ENCODE measurements at places on chromosomes 13 and 19.

- no peak for DNase-seq
Measured at GRCh38 chr13:95181586-95181985, 119.7 kb downstream of the ABCC4 start.

- no peak for DNase-seq
Measured at GRCh38 chr13:96342852-96343465, 253.1 kb downstream of the HS6ST3 start.

GRCh38 chr19:10784257-10784656 is 51.8 kb downstream of the TMED1 start:
- DNase-seq: no peak

DNA sequence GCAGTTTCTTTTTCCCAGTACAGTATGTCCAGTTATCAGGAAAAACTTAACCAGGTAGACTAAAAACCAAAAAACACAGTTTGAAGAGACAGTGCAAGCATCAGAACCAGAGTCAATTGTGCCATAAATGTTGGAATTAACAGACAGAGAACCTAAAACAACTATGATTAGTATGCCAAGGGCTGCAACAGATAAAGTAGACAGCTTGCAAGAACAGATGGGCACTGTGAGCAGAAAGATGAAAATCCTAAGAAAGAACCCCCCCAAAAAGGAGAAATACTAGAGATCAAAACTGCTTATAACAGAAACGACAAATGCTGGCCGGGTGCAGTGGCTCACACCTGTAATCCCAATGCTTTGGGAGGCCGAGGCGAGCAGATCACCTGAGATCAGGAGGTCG is 47.1 kb upstream of the KLF5 start:
- DNase-seq: no peak

DNA sequence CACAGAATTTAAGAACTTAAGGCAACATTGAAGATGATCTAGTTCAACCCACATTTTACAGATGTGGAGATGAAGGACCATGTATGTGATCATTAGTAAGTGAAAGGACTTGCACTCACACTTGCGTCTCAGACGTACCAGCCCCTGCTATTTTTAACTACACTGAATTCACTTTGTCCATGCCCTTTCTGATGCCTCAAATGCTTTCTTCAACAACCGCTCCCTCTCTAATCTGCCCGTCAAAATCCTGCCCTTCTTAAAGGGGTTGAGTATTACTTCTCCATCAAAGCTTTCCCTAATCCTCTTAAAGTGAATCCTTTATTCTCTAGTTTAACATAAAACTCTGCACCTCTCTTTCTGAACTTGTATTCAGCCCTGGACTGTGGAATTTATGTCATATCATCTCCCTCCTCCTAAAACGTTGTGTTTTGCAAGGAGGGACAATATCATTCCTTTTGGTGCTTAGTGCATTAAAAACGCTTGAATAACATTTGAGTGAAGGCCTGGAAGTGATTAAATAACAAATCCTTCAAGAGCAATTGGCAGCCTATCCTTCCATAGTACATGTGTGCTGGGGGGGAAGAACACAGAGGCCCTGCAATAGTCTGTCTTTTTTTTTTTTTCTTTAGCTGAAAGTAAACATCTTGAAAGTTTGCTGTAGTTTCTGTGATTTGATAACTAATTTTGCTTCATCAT is 493.3 kb downstream of the LMO7 start:
- DNase-seq: no peak

DNA sequence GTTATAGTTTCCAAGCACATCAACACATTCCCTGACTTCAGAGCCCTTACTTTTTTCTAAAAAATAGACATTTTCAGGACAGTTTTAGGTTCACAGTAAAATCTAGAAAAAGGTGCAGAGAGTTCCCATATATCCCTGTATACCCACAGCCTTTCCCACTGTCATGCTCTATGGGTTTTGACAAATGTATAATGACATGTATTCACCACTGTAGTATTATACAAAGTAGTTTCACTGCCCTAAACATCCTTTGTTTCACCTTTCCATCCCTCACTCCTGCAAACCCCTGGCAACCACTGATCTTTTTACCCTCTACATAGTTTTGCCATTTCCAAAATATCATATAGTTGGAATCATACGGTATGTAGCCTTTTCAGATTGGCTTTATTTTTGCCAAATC is 15.6 kb downstream of the NAA16 start:
- no peak for DNase-seq

DNA sequence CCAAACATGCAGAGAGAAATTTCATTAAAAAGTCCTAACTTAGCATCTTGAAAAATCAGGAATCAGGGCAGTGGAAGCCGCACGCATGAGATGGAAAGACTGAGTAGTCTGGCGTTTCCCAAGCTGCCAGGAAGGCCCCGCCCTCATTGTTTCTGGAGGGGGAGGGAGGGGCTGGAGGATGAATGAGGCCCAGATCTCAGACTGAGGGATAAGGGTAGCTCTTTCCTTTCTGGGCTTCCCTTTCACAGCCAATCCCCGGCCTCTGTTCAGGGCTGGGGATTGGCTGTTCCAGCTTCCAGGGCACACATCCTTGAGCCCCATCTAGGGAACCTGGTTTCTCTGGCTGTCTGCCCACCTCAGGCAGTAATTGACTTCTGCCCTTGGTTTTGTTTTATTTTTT is 7.3 kb downstream of the C19orf53 start:
- no peak for DNase-seq

Measured in stimulated activated CD4-positive, alpha-beta T cell treated with anti-CD3 and anti-CD28 coated beads, Interleukin-1b, Interleukin-23, amount 100 ng/mL, for 24 hours (primary cell).